ENCODE measurements at places on chromosomes 12 and 14.

DNA sequence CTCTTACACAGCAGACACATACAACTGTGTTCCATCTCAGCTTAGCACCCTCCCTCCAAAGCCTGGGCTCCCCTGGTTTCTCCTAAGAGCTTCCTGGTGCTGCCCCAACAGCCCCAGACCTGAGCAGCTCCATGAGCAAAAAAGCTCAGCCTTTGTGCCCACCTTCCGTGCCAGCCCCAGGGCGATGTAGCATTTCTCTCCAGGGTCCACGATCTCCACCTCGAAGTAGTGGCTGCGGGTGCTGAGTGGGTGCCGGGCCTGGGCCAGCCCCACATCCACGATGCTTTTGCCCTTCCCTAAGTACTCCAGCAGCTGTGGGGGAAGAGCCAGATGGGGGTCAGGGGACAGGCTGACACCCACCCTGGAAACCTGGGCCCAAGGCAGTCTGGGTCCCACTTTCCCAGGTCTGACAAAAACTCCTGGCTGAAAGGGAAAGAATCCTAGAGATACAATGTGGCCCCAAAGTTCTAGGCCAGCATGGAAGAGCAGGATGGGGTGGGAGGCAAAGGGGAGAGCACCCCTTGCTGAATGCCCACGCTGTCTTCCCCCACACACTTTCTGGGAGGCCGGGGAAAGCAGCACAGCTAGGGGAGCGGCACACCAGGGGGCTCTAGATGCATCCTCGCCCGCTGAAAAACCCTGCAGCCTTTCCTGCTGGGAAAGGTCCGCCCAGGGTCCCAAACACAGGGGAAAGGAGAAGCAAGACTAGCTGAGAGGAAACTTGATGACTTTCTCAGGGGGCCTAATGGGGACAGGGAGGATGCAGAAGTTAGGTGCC lies 11.0 kb downstream of the SPRYD3 start:
- no peak for DNase-seq

- DNase-seq: no peak
These were observed 151.8 kb upstream of the NTF3 start for GRCh38 chr12:5280086-5280485.

DNA sequence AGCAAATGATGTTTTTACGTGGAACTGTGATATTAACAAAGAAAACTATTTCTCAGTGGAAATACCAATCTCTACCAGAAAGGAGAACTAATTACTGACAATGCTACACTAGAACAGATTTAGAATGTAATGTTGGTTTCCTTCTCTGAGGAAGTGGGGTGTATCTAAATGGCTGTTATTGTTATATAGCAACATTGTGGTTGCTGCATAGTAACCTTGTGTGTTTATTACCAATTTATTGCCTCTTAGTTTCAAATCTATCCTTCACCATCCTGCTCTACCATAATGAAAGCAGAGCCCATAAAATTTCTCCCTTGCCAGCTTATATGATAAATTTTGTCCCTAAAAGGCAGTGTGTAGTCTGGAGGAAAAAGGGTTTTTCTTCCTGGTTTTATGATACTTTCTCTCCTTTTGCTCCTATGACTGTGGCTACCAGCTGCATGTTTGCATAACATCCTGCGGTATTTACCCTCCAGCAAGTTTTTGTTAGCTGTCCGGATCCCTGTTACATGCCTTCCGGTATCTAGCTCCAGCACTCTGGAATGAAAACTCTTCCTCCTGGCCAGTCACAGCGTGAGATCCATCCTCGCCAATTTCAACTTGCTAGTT lies 5.7 kb upstream of the KLRK1 start:
- no peak for DNase-seq

- DNase-seq: no peak
These were observed 102.0 kb downstream of the PEBP1 start for GRCh38 chr12:118237908-118238307.

- no peak for DNase-seq
These were observed 534.3 kb downstream of the VRK1 start for GRCh38 chr14:97331526-97331925.

DNA sequence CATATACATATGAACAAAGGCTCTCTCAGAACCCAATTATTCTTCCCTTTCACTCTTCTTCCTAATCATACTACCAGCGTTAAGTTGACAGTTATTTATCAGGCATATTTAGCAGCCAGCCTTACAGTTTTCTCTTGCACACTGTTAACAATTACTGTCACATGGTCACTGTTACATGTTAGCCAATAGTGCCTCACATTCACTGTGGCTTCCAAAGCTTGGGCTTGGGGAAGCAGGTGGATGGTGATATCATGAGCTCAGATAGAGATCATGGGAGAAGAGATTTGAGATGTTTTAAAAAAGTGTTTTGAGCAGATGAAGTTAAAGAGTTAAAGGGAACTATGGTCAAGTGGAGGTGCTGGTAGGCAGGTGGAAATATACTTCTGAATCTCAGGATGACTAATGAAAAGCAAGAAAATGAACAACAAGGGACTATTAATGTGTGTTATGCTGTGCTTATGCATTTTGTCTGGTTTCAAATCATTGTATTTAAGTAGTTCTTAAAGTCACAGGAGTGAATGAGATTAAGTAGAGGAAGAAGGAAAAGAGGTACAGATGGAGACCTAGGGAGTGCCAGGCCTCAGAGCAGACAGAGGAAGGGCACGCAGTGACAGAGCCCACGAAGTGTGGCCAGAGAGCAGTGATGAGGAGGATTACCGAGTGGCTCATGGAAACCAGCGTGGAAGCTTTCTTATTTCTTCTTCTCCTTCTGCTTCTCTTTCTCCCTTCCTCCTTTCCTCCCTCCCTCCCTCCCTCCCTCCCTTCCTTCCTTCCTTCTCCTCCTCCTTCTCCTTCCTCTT lies 39.6 kb downstream of the BICD1 start:
- no peak for DNase-seq

Measured in CD4-positive, alpha-beta T cell treated with Interleukin-6 at 100 ng/mL for 8 hours (primary cell).